A549 treated with Mapracorat at 1 μM for 4 hours (cell line): ENCODE measurements at places on chromosomes 1 and 21. TPM values are rescaled to one million over a fixed set of nuclear protein-coding genes. Genes with fewer than 3 reads are reported as not detected.

Gene GJC2
- total RNA-seq: 0.09 to 0.58 TPM (median 0.41 TPM) in 5 replicates

Gene AMY2A
- not detected in 5 replicates for total RNA-seq

Gene CYP2J2
- 0.07 to 0.11 TPM (median 0.08 TPM) in 3 of 5 replicates, not detected in the others for total RNA-seq

Gene CHI3L2
- total RNA-seq: 0.14 to 0.72 TPM (median 0.33 TPM) in 5 replicates

Gene MAP10
- 0.51 to 1.3 TPM (median 0.83 TPM) in 5 replicates for total RNA-seq

Gene GSTM5
- not detected in 5 replicates for total RNA-seq

Gene FMOD
- not detected in 5 replicates for total RNA-seq

Gene FLG
- total RNA-seq: 0.01 TPM in 1 of 5 replicates, not detected in the others

Gene RHEX
- not detected in 5 replicates for total RNA-seq

Gene RBBP5
- 10.7 to 11.8 TPM (median 11.5 TPM) in 5 replicates for total RNA-seq

Gene CFAP57
- 0.22 to 0.65 TPM (median 0.39 TPM) in 5 replicates for total RNA-seq

Gene IVL
- 0.06 to 0.13 TPM (median 0.10 TPM) in 3 of 5 replicates, not detected in the others for total RNA-seq

Gene ECM1
- total RNA-seq: 1.8 to 2.1 TPM (median 2.0 TPM) in 5 replicates

Gene IL20
- total RNA-seq: not detected in 5 replicates

Gene NPHP4
- 3.5 to 6.0 TPM (median 5.1 TPM) in 5 replicates for total RNA-seq

Gene SPATA46
- total RNA-seq: not detected in 5 replicates

Gene ITGB3BP
- 22.2 to 27.5 TPM (median 23.5 TPM) in 5 replicates for total RNA-seq

Gene SLAMF6
- not detected in 5 replicates for total RNA-seq

Gene TMOD4
- 0.25 to 0.32 TPM (median 0.30 TPM) in 3 of 5 replicates, not detected in the others for total RNA-seq

Gene FRRS1
- 1.5 to 2.3 TPM (median 1.9 TPM) in 5 replicates for total RNA-seq

Gene MEF2D
- total RNA-seq: 20.7 to 34.8 TPM (median 28.4 TPM) in 5 replicates

Gene CFHR5
- total RNA-seq: not detected in 5 replicates

Gene DOP1B
- 3.1 to 5.1 TPM (median 3.5 TPM) in 5 replicates for total RNA-seq

Gene LCA5L
- total RNA-seq: 1.7 to 1.9 TPM (median 1.8 TPM) in 5 replicates

Gene RBP7
- total RNA-seq: 4.7 to 7.7 TPM (median 6.5 TPM) in 5 replicates

Gene DMBX1
- 0.63 to 1.2 TPM (median 0.94 TPM) in 5 replicates for total RNA-seq

Gene KAZN
- total RNA-seq: 3.1 to 4.2 TPM (median 3.6 TPM) in 5 replicates

Gene KLF17
- 0.41 to 0.61 TPM (median 0.48 TPM) in 5 replicates for total RNA-seq

Gene ACKR1
- not detected in 5 replicates for total RNA-seq

Gene OR2L8
- not detected in 5 replicates for total RNA-seq

Gene OLFML3
- total RNA-seq: 3.6 to 4.2 TPM (median 3.9 TPM) in 5 replicates

Gene TGFBR3
- 4.8 to 6.1 TPM (median 4.9 TPM) in 5 replicates for total RNA-seq
